ENCODE measurements at places on chromosomes 5 and 9.

DNA sequence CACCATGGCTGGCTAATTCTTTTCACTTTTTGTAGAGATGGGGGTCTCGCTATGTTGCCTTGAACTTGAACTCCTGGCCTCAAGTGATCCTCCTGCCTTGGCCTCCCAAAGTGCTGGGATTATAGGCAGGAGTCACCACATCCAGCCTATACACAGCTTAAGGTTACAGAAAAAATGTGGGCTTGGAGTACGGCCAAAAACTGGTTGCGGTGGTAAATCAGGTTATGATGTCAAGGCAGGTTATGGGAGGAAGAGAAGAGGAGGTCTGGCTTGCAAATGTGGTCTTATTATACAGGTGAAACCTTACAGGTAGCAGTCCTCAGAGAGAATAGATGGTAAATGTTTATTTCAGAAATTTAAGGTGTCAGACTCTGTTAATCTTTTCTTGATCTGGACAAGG, 30.7 kb upstream of the SYK start:
- no peak for DNase-seq

GRCh38 chr9:132000659-132001058, 79.0 kb downstream of the MED27 start:
- no peak for DNase-seq

GRCh38 chr5:141961466-141961865, 3.5 kb upstream of the PCDH12 start:
- DNase-seq: no peak

DNA sequence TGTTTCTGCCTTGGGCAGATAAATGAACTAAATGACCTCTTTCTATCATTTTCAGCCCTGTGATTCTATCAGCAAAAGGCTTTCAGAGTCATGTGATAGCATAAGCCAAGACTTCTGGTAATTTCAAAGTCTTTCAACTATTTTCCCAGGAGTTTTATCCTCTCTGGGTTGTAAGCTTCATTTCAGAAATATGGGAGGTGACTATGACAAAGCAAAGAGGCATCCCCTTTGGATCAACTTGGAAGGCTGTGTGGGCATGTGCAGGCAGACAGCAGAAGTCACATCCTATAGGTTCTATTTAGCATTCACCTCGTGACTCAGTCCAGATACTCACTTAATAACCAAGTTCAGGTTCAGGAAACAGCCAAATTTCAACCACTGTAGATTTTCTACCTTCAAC, 149.0 kb upstream of the FST start:
- no peak for DNase-seq

DNA sequence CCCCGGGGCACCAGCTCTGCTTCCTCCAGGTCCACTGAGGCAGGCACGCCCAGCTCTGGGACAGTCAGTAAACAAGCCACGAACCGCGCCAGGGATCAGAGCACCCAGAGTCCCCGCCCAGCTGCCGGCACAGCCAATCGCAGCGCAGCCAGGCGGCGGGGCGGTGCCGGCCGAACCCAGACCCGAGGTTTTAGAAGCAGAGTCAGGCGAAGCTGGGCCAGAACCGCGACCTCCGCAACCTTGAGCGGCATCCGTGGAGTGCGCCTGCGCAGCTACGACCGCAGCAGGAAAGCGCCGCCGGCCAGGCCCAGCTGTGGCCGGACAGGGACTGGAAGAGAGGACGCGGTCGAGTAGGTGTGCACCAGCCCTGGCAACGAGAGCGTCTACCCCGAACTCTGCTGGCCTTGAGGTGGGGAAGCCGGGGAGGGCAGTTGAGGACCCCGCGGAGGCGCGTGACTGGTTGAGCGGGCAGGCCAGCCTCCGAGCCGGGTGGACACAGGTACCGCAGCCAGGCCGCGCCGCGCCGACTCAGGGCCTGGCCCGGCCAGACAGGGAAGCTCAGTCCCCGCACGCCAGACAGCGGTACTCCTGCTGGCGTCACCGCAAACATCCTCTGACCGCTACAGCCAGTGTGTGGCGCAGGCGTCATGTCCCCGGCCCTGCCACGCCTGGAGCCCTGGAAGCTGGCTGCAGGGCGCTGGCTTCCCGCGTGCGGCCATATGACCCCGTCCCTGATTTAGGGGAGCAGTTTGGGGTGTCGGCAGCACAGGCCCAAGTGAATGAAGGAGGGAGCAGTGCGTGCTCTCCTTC, at the start of gene CTSL:
CTSL (plus strand) TSS at position 220 of the 810 bp plus-strand sequence. CDS start 1,485 bp downstream, outside the sequence.
- no peak for DNase-seq

DNA sequence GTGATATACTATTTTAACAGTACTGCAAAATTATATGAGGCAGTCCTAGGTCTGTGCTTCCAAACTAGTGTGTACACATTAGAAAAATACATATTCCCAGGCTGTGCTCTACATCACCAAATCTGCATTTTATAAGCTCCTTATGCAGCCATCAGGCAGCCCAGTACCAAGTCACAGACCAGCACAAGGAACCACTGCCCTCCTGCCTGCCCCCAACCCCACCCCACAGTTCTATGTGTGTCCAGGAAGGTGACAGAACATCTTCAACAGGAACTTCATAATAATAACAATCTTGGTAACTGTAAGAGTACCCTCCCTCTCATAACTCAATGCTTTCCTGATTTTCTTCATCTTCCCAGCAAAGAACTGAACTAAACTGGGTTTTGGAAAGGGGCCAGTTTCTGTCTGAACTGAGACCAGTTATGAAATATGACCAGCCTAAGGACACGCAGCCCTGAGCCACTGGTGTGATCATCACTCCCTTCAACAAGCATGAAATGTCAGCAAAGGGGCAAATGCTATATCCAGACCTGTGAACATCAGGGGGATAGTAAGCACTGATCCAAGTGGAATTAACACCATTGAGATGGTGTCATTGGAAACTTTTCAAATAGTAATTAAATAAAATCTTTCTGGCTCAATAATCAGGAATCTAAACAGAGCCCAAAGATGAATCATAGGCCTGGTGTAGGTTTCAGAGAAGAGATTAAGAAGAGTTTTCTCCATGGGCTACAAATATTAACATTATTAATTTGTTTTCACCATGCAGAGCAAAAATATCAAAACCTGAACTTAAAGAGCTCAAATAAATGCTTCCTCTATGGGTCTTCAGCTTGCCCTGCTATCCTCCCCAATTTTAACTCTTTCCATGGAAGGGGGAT, 82.1 kb downstream of the DPYSL3 start:
- no peak for DNase-seq

DNA sequence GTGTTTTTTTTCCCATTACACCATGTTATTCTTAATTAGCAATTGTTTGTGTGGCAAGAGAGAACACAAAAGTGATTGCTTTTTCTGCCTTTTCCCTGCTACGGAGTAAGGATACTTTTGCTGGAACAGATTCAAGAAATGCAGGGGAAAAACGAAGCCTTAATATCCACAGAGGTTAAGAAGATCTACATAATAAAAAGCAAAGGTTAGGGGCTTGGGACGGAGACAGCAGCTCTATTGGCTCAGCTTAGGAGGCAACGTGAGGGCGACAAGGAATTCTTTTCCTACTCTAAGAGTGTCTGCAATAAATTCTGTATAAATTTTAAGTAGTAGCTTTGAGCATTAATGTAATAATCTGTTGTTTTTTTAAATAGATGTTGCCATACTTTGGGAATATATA, 693.3 kb downstream of the DTWD2 start:
- DNase-seq: no peak

DNA sequence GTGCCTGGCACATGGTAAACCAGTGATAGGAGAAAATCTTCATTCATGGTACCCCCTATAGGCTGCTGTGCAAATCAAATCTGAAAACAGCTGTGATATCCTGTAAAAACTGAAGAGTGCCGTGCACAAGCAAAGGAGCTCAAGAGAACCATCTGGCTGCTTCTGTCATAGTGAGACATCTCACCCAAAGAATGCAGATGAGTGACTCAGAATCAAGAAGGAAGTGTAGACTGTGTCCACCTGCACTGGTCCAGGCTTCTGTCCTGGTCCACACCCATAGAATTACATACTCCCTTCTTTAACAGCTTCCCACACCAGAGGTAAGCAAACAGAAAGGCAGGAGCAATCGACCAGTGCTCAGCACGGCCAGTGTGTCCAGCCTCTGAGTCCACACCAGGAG, 195.9 kb downstream of the ASTN2 start:
- DNase-seq: no peak

DNA sequence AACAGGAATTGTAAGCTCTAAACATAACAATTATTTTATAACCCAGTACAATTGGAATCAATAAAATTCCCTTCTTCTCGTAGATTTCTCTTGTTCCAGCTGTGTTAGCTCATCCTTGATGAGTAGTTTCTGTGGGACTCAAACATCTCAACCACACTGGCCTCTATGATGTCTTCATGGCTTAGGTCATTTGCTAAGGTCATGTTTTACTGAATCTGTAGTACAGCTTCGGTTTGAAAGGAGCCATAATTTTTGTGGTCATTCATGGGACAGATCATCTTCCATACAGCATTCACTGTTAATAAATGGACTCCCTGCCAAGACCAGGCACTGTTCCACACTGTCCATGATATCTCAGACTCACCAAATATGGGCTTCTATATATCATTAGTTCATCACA, 369.0 kb upstream of the RFX3 start:
- no peak for DNase-seq

- peak; percentile 47 for DNase-seq
These were observed 47.7 kb upstream of the GLRX start for GRCh38 chr5:95870105-95870672.

- no peak for DNase-seq
These were observed 248.1 kb upstream of the NREP start for GRCh38 chr5:112004867-112005622.

DNA sequence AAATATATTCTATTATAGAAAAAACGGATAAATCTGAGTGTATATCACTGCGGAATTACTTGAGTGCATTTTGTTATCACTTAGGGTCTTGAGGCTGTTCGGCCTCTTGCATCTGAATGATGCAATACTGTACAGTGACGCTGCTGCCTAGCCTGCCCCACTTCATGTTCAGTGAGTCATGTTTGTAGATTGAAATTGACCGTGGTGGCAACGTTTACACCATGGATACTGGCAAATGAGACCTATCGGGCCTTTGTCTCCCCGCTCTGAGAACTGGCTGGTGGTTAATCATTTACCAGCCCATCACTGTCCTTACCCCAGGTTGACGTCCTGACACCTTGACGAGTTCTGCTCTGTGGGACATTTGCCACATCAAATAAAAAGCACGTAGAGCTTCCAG, 510.1 kb upstream of the ADAMTS16 start:
- DNase-seq: no peak

DNA sequence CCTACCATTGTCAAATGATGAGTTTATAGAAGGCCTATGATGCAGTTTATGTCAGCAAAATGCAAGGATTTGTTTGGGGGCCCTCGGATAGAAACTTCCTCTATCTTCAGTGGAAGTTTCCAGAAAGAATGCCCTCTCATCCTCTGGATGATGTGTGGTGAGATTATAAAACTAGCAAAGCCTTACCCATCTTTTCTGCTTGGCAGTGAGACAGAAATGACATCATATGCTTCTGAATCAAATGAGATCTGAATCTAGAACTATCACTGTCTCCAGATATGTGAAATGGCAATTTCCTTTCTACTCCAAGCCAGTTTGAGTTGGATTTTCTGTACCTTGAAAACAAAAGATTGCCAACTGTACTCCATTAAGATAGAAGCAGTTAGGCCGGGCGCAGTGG, 60.4 kb upstream of the CKMT2 start:
- DNase-seq: no peak

- no peak for DNase-seq
These were observed 141.0 kb downstream of the MEF2C start for GRCh38 chr5:88741964-88742363.

GRCh38 chr5:54311176-54311677, 854 bp upstream of the ARL15 start:
- no peak for DNase-seq

DNA sequence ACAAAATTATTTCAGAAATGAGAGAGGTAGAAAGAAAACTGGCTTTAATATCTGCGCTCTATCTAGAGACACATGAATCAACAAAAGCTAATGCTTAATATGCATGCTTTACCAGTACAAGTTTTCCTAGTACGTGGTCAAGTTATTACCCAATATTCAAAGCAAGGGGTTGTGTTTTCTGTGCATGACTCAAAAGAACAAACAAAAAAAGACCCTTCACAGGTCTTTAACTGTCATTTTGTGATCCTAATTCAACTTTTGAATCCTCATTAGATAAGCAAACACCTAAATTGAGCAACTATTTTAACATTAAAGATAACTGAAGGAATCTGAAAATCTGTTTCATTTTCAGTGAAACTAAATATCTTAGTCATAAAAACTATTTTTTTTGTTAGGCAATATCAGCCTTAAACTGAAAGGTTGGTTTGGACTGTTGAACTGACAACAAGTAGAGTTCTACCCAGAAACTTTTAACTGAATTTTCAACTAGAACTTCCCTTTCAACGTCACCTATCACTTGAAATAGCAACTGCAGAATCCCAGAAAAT, 12.5 kb downstream of the ST8SIA4 start:
- peak; percentile 49 for DNase-seq

GRCh38 chr5:88813805-88814575, 69.0 kb downstream of the MEF2C start:
- no peak for DNase-seq

DNA sequence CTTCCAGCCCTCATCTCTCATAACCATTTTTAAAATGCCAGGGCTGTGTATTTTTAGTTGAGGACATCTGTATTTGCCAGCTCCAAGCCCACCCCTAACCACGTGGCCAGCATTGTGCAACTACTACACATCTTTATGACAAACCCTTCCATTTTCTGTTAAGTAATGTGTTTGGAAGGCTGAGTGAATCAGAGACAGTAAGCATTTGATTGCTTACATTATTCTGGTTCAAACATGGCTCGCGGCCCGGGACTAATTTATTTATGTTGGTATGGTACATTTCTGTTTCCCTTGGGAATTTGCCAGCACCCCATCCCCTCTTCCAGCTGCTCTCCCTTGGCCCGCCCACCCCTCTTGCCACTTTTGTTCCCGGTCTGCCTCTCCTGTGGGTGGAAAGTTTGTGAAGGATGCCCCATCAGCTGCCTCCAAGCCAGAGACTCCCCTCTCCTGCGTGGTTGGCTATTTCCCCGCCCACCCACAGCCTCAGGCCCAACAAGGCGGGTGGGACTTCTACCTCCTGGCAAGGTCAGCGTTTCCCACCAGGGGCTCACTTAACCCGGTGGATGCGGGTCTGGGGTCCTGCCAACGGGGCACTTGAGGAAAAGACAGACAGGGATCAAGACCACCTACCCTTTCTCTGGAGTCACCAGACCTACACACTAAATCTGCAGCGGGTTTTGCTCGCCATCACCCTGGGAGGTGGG, 162.2 kb downstream of the HSD17B3 start:
- DNase-seq: no peak

DNA sequence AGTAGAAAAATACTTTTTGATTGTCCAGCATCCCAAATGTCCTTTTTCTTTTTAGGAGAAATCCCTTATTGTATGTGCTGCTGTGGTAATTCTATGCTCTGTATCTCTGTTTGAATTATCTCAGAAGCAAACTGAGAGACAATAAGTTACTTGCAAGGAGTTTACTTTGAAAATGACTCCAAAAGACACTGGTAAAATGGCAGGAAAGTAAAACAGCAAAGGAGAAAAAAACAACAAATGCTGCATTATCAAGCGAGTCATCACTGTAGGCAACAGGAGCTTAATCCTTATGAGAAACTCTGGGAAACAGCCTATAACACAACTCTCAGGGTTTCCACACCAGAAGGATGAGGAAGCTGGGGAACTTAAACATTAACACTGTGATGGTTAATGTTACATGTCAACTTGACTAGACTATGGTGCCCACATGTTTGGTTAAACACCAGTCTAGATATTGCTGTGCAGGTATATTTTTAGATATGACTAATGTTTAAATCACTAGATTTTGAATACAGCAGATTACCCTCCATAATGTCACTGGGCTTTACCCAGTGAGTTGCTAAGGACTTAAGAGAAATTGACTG, 92.6 kb upstream of the GAS1 start:
- DNase-seq: no peak

Data from AML-193 (cell line).